CD4-positive, alpha-beta T cell treated with Interleukin-17A for 1 hour (primary cell): ENCODE measurements at places on chromosomes 3 and 15.

- peak; percentile 80 for DNase-seq
These were observed 2.2 kb upstream of the GRAMD2A start for GRCh38 chr15:72199721-72200212.

DNA sequence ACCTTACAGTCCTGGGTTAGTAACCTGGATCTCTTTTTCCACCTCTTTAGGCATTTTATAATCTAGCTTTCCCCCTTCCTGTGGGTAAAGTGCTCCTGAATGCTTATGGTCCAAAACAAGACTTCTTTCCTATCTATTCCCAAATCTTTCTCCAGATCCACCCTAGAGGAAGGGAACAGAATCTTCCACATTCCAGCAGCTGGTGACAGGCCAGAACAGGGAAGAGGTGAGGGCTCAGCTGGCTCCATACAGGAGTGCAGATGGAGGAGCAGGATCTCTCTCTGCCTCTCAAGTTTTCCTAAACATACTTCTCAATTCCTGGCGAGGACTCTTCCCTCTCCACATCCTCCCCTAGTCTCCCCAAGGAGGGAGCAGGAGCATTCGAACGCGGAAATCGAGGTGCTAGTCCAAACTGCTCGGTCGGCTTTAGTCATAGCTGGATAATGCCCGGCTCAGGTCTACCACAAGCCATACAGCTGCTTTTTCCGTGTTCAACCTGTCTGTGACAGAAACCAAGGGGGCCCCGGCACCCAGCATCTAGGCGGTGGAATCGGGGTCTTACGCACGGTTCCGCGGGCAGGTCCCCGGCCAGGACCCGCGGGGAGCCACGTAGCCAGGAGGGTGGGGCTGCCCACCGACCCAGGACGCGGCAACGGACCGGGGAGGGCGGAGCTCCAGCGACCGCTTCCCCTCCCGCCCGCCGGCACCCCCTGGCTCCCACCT, 4.0 kb downstream of the RASSF1 start:
- no peak for DNase-seq

- DNase-seq, result no peak
These were observed 36.3 kb downstream of the PAK2 start for GRCh38 chr3:196775938-196776337.

GRCh38 chr15:69727121-69727924, 274.7 kb downstream of the RPLP1 start:
- DNase-seq, result no peak

GRCh38 chr3:171282041-171282440, 178.2 kb downstream of the TNIK start:
- DNase-seq, result no peak

- DNase-seq, result no peak
These were observed 101.3 kb downstream of the UBE2E2 start for GRCh38 chr3:23304424-23304823.

- no peak for DNase-seq
These were observed 33.8 kb upstream of the CTSH start for GRCh38 chr15:78978601-78979179.

GRCh38 chr3:148599481-148599880, 98.2 kb upstream of the AGTR1 start:
- no peak for DNase-seq

DNA sequence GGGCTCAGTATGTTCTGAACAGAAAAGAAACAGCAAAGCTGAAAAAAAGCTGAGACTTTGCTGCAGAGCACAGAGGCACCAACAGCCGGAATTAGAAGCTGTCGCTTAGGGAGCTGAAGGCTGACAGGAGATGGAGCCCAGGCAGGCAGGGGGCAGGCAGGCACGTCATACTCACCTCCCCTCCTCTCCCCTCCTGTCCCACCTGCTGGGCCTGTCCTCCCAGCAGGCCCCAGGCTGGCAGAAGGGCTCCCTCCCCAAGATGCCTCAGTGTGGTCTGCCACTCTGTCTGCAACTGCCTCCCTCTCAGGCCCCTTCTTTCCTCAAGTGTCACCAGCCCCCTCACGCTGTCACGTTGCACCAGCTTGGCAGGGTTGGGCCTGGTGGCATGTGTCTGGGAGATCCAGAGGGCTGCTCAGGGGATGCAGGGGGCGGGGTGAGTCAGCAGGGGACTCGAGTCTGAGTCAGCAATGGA, 3.2 kb upstream of the ANKRD63 start:
- no peak for DNase-seq

DNA sequence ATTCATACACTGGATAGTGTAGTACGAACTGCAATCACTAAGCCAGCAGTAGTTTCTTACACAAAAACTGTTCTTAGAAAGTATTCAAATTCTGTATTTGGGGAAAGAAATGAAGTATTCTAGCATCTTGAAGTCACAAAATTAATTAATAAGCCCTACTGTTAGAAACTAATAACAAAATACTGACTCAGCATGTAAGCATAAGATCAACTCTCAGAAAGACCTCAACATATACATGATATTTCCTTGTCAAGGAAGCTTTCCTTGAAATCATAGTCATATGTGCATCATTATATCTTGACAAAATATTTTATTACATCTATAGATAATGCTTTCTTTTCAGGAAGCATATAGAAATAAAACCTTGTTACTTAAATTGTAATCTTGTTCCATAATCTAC, 115.5 kb upstream of the GOLGA6L6 start:
- DNase-seq, result no peak

DNA sequence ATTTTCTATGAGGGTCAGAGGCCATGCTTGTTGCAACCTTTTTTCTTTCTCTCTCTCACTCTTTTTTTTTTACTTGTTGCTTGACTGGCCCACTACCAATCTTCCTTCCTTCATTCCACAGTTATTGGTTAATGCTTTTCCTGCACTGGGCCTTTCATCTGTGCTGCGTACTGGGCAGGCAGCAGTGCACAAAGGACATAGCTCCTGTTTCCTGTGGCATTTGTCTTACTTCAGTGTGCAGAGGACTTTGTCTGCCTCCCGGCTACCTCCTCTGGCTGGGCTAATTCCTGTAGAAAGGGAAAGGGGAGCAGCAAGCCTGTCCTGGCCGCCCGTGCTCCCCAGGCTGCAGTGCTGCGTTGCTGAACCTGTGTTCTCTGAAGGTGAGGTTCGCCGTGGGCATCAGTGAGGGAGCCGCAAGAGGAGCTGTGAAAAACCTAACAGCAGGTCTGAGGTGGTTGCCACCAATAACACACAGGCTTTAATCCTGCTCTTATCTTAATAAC, 93.7 kb upstream of the RGMA start:
- no peak for DNase-seq

DNA sequence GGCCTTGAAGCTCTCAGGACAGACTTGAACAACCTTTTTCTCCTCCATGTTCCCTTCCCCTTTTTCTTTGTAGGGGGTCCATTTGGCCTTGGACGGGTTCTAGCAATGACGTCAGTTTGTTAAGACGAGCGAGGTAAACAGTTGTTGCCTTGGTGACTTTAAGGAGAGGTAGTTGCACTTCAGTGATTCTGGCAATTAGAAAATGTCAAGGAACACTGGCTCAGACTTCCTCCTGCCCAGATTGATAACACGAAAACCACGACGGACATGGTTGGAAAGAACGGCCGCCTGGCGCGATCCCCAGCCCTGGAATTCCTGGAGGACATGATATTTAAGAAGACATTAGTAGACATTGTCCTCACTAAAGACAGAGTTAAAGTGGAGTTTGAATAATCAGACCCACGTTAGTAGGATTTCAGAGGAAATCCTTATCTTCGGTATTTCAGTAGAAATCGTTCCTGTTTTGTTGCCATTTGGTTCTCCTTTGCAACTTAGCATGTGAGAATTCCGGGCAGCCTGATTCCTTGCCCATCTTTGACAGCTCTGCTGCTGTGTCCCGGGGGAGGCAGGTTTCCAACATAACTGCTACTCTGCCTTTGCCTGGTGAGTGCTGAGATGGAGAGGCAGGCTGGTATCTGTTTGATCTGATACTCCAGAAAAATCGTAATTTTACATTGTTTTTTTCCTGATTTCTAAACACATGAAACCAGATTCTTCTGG, 87.3 kb downstream of the ST6GAL1 start:
- DNase-seq, result no peak

GRCh38 chr15:34122771-34123183, 20.9 kb downstream of the PGBD4 start:
- no peak for DNase-seq
